ENCODE measurements at places on chromosomes 16 and 17. TPM values are rescaled to one million over a fixed set of nuclear protein-coding genes. Genes with fewer than 3 reads are reported as not detected.

- peaks cover 40% of the 10 kb centered on the region for H3K36me3 ChIP-seq
- H3K4me3 ChIP-seq = no peak overlapping the region
- no peak overlapping the region for H3K27ac ChIP-seq
- no peak for DNase-seq
- no peaks in the 10 kb centered on the region for H3K27me3 ChIP-seq
- H3K4me1 ChIP-seq = peaks cover 12% of the 10 kb centered on the region
Measured at GRCh38 chr17:80394629-80395216, 20.2 kb upstream of the ENDOV start.

The SLC46A1 gene
- total RNA-seq = 5.9 TPM

- H3K4me1 ChIP-seq = no peaks in the 10 kb centered on the region
- no peak overlapping the region for H3K27ac ChIP-seq
- no peaks in the 10 kb centered on the region for H3K36me3 ChIP-seq
- no peak for DNase-seq
Measured at GRCh38 chr17:34451313-34451712, 88.3 kb upstream of the CCL1 start.

DNA sequence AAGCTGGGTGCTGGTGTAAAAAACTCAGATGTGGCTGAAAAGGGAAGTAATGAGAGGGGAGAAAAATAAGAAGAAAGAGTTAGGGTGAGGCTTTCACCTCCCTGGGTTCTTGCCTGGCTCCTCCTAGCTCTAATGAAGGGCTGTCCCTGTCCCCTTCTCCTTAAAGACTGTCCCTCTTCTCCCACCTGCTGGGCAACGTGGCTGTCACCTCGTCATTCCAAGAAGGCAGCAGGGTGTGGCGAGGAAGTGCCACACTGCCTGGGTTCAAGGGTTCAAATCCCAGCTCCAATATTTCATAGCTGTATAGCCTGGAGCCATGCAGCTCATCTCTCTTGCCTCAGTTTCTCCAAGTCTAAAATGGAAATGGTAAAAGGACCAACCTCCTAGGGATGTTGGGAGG lies 122.5 kb upstream of the CACNG5 start:
- DNase-seq = no peak
- H3K27me3 ChIP-seq = no peaks in the 10 kb centered on the region
- H3K4me3 ChIP-seq = no peak overlapping the region
- H3K27ac ChIP-seq = no peak overlapping the region

GRCh38 chr17:62898239-62898864 lies 67.7 kb upstream of the TANC2 start:
- peak overlapping the region; percentile 11 for H3K4me3 ChIP-seq
- peak overlapping the region; percentile 78 for H3K27ac ChIP-seq
- peak; percentile 51 for DNase-seq
- H3K4me1 ChIP-seq = peaks cover 17% of the 10 kb centered on the region

GRCh38 chr17:73481676-73482075 lies 162.6 kb downstream of the SDK2 start:
- no peak overlapping the region for H3K27ac ChIP-seq
- H3K4me1 ChIP-seq = peaks cover 12% of the 10 kb centered on the region
- DNase-seq = no peak
- H3K27me3 ChIP-seq = no peaks in the 10 kb centered on the region

DNA sequence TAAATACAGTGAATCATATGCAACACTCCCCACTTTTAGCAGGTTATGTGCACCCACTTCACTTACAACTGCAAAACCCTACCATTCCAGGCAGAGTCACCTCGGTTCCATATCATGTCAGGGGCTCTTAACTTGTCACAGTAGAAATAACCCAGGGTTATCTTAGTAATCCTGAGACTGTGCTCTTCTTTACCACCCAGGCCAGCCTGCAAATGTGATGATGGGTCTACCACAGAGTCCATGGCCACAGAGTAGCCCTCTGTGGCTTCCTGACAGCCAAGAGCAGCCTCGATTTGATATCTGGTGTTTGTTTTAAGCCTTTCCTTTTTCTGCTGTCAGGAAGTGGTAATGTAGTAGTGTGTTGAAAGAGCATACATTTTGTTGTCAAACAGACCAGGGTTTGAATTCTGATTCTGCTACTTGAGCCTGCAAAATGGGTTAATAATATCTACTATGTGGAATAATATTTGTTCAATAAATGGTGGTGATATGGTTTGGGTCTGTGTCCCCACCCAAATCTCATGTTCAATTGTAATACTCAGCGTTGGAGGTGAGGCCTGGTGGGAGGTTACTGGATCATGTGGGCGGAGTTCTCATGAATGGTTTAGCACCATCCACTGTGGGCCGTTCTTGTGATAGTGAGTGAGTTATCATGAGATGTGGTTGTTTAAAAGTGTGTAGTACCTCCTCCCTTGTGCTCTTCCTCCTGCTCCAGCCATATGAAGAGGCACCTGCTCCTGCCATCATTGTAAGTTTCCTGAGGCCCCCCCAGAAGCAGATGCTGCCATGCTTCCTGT lies 416.5 kb downstream of the UTP18 start:
- no peak for DNase-seq
- H3K4me1 ChIP-seq = no peaks in the 10 kb centered on the region
- no peaks in the 10 kb centered on the region for H3K36me3 ChIP-seq
- H3K27ac ChIP-seq = no peak overlapping the region

Data from osteocyte (in vitro differentiated cells).